Activated CD8-positive, alpha-beta T cell treated with anti-CD3 and anti-CD28 coated beads, Interleukin-2, amount 10 ng/mL, durations not matched to agents 7 days and 5 days (primary cell): ENCODE measurements at places on chromosomes 12 and 14. TPM values are rescaled to one million over a fixed set of nuclear protein-coding genes. Genes with fewer than 3 reads are reported as not detected.

The KRT80 gene
- total RNA-seq, result not detected

DNA sequence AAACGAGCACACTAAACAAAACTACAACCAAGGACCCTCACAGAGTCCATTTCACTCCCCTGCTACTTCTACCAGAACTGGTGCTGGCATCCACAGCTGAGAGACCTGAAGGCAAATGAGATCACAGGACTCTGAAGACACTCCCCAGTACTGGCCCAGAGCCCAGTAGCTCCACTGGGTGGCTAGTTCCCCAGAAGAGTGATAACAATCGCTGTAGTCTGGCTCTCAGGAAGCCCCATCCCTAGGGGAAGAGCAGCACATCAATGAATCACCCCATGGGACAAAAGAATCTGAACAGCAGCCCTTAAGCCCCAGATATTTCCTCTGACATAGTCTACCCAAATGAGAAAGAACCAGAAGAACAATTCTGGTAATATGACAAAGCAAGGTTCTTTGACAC is 190.7 kb upstream of the BMP4 start:
- no peaks in the 10 kb centered on the region for H3K36me3 ChIP-seq
- no peaks in the 10 kb centered on the region for H3K4me1 ChIP-seq

The ANKS1B gene
- total RNA-seq, result not detected

GRCh38 chr14:69614592-69614991 is 3.2 kb downstream of the SUSD6 start:
- no peak for DNase-seq
- H3K4me3 ChIP-seq, result peak overlapping the region; percentile 92
- H3K4me1 ChIP-seq, result peaks cover 80% of the 10 kb centered on the region
- peaks cover 52% of the 10 kb centered on the region for H3K36me3 ChIP-seq

The ANO4 gene
- total RNA-seq, result not detected

DNA sequence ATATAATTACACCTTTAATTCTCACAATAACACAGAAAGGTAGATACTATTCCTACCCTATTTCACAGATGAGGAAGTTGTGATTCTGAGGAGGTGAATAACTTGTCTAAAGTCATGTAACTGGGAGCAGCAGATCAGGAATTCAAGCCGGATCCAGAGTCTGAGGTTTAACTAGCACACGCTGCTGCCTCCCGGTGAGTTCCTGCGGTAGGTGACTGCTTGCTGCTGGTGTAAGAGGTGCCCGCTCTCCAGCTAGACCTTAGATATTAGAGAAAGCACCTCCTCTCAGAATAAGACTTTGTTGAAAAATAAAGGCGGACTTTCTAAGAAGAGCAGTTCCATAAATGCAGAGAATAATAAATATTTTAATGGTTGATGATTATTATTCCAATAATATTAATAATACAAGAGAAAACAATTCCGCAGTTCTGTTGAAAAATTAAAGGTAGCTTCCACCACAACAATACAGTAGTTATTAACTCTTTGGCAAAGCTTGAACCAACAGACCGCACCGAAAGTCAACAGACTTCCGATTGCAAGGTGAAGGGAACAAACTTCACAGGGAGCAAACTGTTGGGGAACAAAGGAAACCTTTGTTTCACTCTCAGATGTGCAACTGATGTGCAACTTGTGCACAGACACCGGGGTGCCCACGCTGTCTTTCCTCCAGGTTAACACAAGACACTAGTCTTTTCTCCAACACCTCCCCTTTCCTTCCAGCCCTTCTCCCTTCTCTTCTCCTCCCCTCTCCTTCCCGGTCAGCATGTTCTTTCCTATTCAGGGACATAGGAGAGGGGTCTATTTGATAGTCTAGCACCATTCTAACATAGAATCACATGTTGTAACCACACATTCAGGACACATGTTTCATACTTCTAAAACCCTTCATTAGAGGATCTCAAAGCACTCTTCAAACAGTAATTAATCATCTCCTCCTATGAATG is 73.2 kb upstream of the EGLN3 start:
- no peak for DNase-seq
- H3K36me3 ChIP-seq, result peaks cover 1% of the 10 kb centered on the region
- H3K4me3 ChIP-seq, result no peak overlapping the region
- H3K27me3 ChIP-seq, result peaks cover 20% of the 10 kb centered on the region
- H3K27ac ChIP-seq, result no peak overlapping the region

The C1QL4 gene
- not detected for total RNA-seq

The LALBA gene
- not detected for total RNA-seq

DNA sequence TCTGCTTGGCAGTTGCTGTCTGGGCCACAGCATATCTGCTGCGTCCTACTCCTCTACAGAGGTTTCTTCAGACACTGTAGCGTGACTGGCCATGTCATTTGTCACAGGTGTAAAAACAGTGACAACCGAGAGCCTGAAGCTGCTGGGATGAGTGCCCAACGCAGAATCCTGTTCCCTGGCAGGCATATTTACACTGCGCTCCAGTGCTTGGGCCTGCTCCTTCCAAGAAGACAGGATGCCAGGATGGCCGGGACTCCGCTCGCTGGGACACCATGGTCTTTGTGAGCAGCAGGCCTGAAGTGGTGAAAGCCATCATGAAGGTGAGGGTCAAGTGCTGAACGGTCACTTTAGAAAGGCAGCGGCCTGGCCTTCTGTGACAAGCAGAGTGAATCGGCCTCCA is 171.4 kb downstream of the EMP1 start:
- no peak for DNase-seq
- H3K27me3 ChIP-seq, result no peaks in the 10 kb centered on the region

The CYP46A1 gene
- total RNA-seq, result not detected

The ASPG gene
- not detected for total RNA-seq

- DNase-seq, result no peak
- no peaks in the 10 kb centered on the region for H3K4me1 ChIP-seq
- no peaks in the 10 kb centered on the region for H3K27me3 ChIP-seq
- H3K27ac ChIP-seq, result no peak overlapping the region
Measured at GRCh38 chr12:1779783-1780182, 40.6 kb upstream of the LRTM2 start.

The GAPDH gene
- total RNA-seq, result 6,471 TPM

DNA sequence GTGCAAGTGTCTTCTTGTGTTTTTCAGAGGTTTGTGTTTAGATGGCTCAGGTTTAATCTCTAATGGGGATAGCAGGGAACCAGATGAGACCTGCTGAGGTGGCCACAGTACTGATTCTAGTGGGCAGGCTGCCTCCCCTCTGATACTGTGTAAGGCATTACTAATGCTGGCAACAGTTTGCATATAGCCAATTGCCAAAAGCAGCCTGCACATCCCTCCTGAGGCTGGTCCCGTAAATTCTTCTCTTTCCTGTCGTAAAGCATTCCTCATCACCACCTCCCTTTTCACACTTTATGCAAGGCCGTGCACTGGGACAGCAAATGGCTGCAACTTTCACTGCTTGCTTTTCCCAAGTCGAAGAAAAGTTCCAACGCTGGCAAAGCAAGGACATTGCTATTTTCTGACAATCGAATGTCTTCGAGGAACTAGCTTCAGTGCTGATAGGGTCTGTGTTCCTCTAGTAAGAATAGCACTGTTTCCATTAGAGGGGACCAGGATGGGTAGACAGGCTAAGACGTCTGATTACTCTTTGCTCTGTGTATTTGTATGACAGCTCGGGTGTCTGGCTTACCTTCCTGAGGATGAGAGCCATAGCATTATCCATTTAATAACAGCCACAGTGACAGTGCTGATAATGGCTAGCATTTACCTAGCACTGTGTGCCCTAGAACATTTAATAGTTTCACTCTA is 178.2 kb upstream of the HIF1A start:
- H3K4me3 ChIP-seq, result no peak overlapping the region
- no peak for DNase-seq
- peak overlapping the region; percentile 66 for H3K27ac ChIP-seq
- peaks cover 72% of the 10 kb centered on the region for H3K4me1 ChIP-seq

DNA sequence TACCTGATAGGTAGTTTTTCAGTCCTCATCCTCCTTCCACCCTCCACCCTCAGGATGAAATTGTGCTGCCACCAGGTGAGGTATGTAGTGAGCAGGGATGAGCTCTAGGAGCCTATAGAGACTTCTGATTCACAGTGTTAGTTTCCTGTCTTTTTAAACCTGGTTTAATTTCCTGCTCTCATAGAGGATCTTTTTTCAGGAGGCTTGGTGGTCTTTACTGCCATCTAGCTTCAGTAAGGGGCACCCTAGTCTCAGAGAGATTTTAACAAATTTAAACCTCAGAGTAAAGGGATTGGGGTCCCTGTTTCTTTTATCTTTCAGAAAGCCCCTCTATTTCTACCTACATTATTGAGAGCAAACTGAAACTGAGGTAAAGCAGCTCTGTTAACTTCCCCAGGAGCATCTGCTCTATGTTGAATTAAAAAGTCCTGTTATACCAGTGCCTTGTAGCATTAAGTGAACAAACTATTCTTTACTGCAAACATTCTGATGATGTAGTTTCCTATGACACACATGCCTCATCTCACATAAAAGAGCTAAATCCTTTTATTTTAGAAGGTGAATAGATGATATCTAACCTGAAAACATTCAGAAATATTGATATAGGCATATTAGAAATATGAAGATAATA is 172.2 kb upstream of the DDHD1 start:
- no peak for DNase-seq
- H3K27ac ChIP-seq, result no peak overlapping the region
- H3K4me3 ChIP-seq, result no peak overlapping the region
- H3K36me3 ChIP-seq, result no peaks in the 10 kb centered on the region
- no peaks in the 10 kb centered on the region for H3K4me1 ChIP-seq

- H3K27ac ChIP-seq, result no peak overlapping the region
- no peaks in the 10 kb centered on the region for H3K27me3 ChIP-seq
Measured at GRCh38 chr14:45709541-45709940, 456.5 kb upstream of the MIS18BP1 start.

GRCh38 chr12:63163541-63163940 is 12.5 kb upstream of the AVPR1A start:
- DNase-seq, result no peak
- no peaks in the 10 kb centered on the region for H3K27me3 ChIP-seq
- no peaks in the 10 kb centered on the region for H3K36me3 ChIP-seq
- H3K4me1 ChIP-seq, result no peaks in the 10 kb centered on the region

GRCh38 chr12:122803937-122804336 is 29.6 kb downstream of the CCDC62 start:
- H3K36me3 ChIP-seq, result no peaks in the 10 kb centered on the region
- peaks cover 7% of the 10 kb centered on the region for H3K4me1 ChIP-seq
- no peak for DNase-seq
- no peak overlapping the region for H3K4me3 ChIP-seq
- no peaks in the 10 kb centered on the region for H3K27me3 ChIP-seq
- H3K27ac ChIP-seq, result no peak overlapping the region

The ALDH1L2 gene
- total RNA-seq, result 0.21 TPM

- no peak overlapping the region for H3K4me3 ChIP-seq
- peaks cover 67% of the 10 kb centered on the region for H3K4me1 ChIP-seq
- no peaks in the 10 kb centered on the region for H3K27me3 ChIP-seq
Measured at GRCh38 chr14:105982664-105983063, 456.3 kb downstream of the TMEM121 start.

DNA sequence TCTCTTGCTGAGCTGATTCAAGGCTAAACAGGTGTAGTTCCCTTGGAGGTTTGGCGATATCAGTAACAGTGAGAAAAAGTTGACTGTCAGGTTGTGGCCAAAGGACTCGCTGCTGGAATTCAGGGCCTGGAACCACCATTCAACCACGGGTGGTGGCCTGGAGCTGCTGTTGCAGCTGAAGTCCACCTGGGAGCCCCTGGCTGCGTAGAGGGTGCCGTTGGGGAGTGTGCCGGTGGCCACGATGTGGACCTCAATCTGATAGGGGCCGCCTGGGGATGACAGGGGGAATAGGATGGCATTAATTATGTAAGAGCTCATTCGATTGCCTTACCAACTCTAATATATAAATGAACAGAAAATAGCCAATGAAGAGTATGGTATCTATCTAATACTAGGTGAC is 21.2 kb upstream of the WSB2 start:
- H3K4me1 ChIP-seq, result no peaks in the 10 kb centered on the region
- no peak overlapping the region for H3K4me3 ChIP-seq
- H3K36me3 ChIP-seq, result no peaks in the 10 kb centered on the region
- H3K27ac ChIP-seq, result no peak overlapping the region

GRCh38 chr14:52312931-52313355 is 1.2 kb upstream of the PTGER2 start:
- peak overlapping the region; percentile 98 for H3K27ac ChIP-seq
- peaks cover 54% of the 10 kb centered on the region for H3K4me1 ChIP-seq

The KRT72 gene
- 0.40 TPM for total RNA-seq

- no peak for DNase-seq
- no peaks in the 10 kb centered on the region for H3K27me3 ChIP-seq
- no peaks in the 10 kb centered on the region for H3K36me3 ChIP-seq
- H3K27ac ChIP-seq, result no peak overlapping the region
- no peak overlapping the region for H3K4me3 ChIP-seq
Measured at GRCh38 chr12:65649126-65649525, 175.2 kb upstream of the HMGA2 start.

The CD4 gene
- 0.90 TPM for total RNA-seq

DNA sequence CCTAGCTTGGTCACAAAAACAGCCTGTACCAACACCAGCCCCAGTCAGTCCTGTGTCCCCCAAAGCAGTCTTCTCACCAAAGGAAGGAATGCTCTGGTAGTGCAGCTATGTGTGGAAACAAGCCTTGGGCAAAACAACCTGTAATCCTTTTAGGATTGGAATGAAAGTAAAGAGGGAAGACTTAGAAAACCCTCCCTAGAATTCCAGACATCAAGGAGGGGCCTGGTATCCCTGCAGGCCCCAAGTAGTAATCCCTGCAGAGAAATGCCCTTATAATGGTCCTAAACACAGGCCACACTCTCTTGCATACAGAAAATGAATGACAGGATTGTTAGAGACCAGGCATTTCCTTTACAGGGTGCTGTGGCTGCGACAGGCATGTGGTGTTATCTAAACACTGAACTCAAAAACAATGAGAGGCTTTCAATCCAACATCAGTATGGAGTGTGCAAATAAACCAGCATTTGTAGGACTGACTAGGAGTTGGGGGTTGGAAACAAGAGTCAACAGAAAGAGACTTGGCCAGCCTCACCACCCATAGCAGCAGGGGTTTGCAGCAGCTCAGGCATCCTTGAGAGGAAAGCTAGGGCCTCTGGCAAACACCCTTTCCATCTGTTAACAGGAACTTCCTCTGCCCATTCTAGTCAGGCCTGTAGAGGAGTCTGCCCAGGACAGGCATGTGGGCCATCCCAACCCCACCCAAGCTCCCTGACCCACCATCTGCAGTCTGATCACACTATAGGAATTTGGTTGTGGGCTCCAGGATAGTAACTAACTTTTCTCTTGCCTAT is 59.1 kb downstream of the DCAF5 start:
- H3K4me3 ChIP-seq, result no peak overlapping the region
- DNase-seq, result no peak
- peaks cover 12% of the 10 kb centered on the region for H3K4me1 ChIP-seq
- H3K27me3 ChIP-seq, result no peaks in the 10 kb centered on the region
- no peak overlapping the region for H3K27ac ChIP-seq

GRCh38 chr12:104399740-104400612 is 56.8 kb upstream of the CHST11 start:
- no peak for DNase-seq
- no peak overlapping the region for H3K27ac ChIP-seq
- peaks cover 3% of the 10 kb centered on the region for H3K27me3 ChIP-seq
- H3K4me1 ChIP-seq, result peaks cover 11% of the 10 kb centered on the region
- no peak overlapping the region for H3K4me3 ChIP-seq

- H3K36me3 ChIP-seq, result no peaks in the 10 kb centered on the region
- no peak for DNase-seq
- peaks cover 21% of the 10 kb centered on the region for H3K4me1 ChIP-seq
- no peak overlapping the region for H3K27ac ChIP-seq
- H3K27me3 ChIP-seq, result peaks cover 2% of the 10 kb centered on the region
- no peak overlapping the region for H3K4me3 ChIP-seq
Measured at GRCh38 chr14:54785136-54785777, 117.4 kb downstream of the GCH1 start.
